ENCODE measurements at places on chromosomes 1 and 21.

DNA sequence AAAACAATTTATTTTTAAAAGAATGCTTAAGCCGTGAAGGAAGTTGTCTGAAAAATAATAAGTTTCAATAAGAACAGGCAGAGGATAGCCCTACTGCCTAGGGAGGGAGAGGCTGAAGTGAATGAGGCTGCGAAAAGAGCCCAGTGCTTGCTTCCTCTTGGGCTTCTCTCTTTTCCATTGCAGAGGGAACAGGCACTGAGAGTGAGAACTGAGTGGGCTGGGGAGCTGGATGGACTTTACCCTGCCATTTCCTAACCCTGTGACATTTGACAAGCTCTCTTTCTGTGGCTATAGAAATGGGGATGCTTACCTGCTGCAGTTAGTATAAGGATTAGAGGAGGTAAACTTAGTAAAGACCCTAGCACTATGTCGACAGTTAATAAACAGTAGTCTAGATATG, 30.0 kb downstream of the TENT5C start:
- H3K27ac ChIP-seq: no peak overlapping the region
- H3K4me3 ChIP-seq: no peak overlapping the region
- no peaks in the 10 kb centered on the region for H3K36me3 ChIP-seq

DNA sequence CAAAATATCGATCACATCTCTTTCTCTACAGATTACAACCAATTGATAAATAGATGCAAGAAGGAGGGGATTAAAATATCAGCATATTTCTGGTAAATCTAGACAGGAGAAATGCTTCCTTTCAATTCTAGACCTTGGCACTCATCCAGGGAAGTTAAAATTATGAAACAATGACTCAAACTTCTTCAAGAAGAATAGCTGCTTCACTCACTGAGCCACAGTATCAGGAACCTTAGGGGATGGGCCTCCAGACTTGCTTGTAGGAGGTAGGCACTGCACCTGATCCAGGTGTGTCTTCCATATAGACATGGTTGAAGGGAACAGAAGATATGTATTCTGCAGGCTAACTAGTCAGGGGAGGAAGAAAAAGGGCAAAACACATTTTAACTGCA, 9.8 kb downstream of the SLAMF7 start:
- no peaks in the 10 kb centered on the region for H3K27me3 ChIP-seq
- H3K4me1 ChIP-seq: no peaks in the 10 kb centered on the region
- H3K27ac ChIP-seq: no peak overlapping the region
- no peak overlapping the region for H3K4me3 ChIP-seq

DNA sequence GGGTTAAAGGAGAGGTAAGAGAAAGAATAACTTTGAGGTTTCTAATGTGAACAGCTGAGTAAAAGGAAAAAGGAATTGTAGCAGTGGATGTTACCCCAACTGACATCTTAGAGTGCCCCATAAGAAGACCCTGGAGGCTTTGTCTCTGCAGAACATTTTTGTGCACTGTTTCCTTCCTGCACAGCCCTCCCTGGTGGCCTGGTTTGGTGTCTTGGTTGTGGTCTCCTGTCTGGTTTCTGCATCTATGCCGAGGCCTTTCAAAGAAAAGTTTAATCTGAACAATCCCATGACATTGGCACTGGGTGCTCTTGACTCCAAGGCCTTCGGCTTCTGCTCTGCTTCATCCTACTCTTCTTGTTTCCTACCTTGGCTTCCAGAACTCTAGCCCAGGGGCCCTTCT, 57.8 kb downstream of the RHOU start:
- no peak overlapping the region for H3K4me3 ChIP-seq
- no peak overlapping the region for H3K27ac ChIP-seq

GRCh38 chr1:157325220-157325619, 187.0 kb upstream of the ETV3 start:
- no peak for DNase-seq
- no peaks in the 10 kb centered on the region for H3K4me1 ChIP-seq
- no peaks in the 10 kb centered on the region for H3K36me3 ChIP-seq
- H3K4me3 ChIP-seq: no peak overlapping the region

- H3K27ac ChIP-seq: no peak overlapping the region
- DNase-seq: no peak
- no peaks in the 10 kb centered on the region for H3K27me3 ChIP-seq
- H3K4me1 ChIP-seq: peaks cover 7% of the 10 kb centered on the region
Measured at GRCh38 chr1:215710036-215710898, 143.2 kb downstream of the KCTD3 start.

- H3K4me3 ChIP-seq: no peak overlapping the region
- H3K27ac ChIP-seq: no peak overlapping the region
- no peaks in the 10 kb centered on the region for H3K27me3 ChIP-seq
- peak; percentile 32 for DNase-seq
Measured at GRCh38 chr1:16246961-16247360, 10.0 kb upstream of the CPLANE2 start.

DNA sequence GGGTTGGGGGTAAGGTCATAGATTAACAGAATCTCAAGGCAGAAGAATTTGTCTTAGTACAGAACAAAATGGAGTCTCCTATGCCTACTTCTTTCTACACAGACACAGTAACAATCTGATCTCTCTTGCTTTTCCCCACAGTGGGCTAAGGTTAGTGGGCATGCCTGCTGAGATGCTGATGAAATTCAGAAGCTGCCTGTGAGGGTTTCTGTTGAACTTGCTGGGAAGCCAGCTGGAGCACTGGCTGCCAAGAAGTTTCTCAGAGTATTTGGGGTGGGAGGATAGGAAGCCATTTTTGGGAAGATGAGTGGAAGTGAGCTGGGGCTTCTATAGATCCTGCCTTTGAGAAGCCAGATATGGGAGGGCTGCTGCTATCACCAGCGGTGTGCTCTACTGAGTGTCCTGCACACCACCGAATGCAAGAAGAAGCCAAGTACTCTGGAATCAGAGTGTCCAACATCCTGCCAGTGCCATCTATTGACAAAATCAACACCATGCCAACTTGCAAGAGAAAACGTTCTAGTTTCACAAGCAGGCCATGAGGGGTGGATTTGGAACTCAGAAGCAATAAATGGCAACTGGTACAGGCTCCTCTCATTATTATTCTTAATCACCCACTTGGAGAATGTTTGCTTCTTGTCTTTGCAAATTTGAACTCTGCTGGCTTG, 102.7 kb downstream of the PTPRU start:
- H3K27ac ChIP-seq: no peak overlapping the region
- H3K4me1 ChIP-seq: no peaks in the 10 kb centered on the region
- no peak for DNase-seq
- no peaks in the 10 kb centered on the region for H3K36me3 ChIP-seq
- no peaks in the 10 kb centered on the region for H3K27me3 ChIP-seq
- no peak overlapping the region for H3K4me3 ChIP-seq

All from liver (tissue), 10 donors.